ENCODE measurements at places on chromosomes 3 and 15. TPM values are rescaled to one million over a fixed set of nuclear protein-coding genes. Genes with fewer than 3 reads are reported as not detected.

Gene TMIE
- total RNA-seq: 0.20 TPM

Gene TNIK
- 57.6 TPM for total RNA-seq

GRCh38 chr3:49466085-49466484, 4.0 kb upstream of the DAG1 start:
- H3K4me1 ChIP-seq: peaks cover 8% of the 10 kb centered on the region
- no peak overlapping the region for H3K4me3 ChIP-seq
- H3K27ac ChIP-seq: no peak overlapping the region

Gene PIGZ
- total RNA-seq: 1.8 TPM

GRCh38 chr3:171417813-171418212, 42.4 kb downstream of the TNIK start:
- no peak overlapping the region for H3K4me3 ChIP-seq
- DNase-seq: no peak
- peaks cover 3% of the 10 kb centered on the region for H3K4me1 ChIP-seq
- no peaks in the 10 kb centered on the region for H3K27me3 ChIP-seq
- H3K27ac ChIP-seq: no peak overlapping the region

DNA sequence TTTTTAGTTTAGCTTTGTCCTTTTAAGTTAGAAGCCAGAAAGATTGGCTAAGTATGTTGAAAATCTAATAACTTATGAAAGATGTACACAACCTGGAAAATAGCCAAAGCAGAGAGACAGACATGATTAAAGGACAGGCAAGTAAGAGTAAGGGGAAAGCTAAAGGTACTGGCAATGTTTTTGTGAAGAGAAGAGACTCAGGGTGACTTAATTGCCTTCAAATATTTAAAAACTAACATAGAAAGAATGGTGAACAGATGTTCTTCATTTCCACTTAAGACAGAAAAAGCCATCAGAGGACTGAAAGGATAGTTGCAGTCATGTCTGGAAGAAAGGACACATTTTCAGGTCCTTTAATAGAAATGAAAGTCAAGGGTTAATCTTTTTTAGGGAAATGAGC, 68.8 kb downstream of the ZNF385D start:
- H3K36me3 ChIP-seq: no peaks in the 10 kb centered on the region
- no peaks in the 10 kb centered on the region for H3K27me3 ChIP-seq
- no peak overlapping the region for H3K27ac ChIP-seq
- DNase-seq: no peak
